ENCODE measurements at places on chromosomes 6 and 20. TPM values are rescaled to one million over a fixed set of nuclear protein-coding genes. Genes with fewer than 3 reads are reported as not detected.

Gene KIF25
- total RNA-seq = not detected

Gene PTCHD4
- not detected for total RNA-seq

Gene OR2J3
- total RNA-seq = not detected

Gene SLC17A1
- not detected for total RNA-seq

DNA sequence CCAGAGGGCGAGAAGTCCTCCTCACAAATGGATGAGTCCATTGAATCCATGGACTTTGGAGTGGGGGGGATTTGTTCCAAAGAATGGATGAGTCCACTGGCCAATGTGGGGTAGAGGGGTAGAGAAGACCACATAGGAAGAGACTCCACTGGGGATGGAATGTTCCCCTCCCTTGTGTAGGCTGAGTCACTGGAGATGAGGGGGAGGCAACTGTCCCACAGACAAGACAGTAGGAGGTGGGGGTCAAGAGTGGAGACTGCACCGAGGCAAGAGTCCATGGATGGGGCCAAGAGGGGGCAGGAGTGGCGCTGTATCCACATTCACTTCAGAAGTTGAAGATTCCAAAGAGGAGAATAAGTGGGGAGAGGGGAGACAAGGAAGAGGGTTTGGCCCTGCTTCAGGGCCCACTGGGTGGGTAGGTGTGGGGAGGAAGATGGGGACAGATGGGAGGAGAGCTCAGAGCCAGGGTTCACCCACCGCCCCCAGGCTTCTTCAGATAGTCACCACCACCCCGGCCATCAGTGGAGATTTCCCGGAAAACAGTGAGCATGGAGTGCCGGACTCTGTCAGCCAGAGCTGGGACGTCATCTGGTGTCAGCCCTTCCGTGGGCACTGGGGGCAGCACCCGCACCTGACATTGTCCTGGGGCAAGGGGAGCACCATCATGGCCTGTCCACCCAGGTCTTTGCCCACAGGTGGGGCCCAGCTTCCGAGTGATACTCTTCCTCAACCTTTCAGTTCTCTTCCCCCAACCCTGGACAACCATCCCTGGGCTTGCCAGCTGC is 4.6 kb downstream of the EGFL8 start:
- no peak for DNase-seq

DNA sequence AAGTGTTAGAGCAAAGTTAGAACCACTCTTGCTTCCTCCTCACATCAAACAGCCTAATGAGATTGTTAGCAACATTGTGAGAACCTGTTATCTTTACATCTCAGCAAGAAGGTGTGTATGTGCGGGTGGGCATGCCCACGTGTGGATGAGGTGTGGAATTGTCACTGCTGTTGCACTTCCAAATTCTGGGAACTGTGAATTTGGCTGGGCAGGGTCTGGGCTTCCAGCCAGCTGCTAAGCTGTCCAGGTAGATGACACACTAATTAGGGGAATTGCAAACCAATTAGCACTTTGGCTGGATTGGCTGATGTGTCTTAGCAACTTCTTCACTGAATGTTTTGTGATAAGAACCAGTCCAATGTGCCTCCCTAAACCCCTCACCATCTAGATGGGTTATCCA is 848.2 kb downstream of the DHX35 start:
- DNase-seq = no peak

GRCh38 chr6:136775548-136775947 is 16.7 kb downstream of the MAP3K5 start:
- DNase-seq = no peak
